ENCODE measurements at places on chromosomes 7 and 10.

DNA sequence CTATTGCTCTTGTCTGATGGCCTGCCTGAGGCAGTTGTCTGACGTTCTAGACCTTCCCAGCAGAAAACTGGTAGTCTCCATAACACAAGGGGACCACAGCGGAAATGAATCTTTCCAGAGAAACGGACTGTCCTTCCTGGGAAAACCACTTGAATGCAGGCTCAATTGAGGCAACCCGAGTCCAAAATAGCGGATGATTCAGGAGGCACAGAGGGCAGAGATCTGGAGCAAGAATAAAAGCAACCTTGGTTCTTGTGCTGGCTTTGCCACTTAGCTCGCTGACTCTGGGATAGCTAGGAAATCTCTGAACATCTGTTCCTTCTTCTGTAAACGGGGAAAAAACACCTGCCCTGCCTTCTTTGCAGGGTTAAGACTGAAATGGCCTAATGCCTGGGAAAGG is 178.8 kb downstream of the NEURL1 start:
- no peak for DNase-seq

GRCh38 chr7:50266635-50267386 is 37.7 kb upstream of the IKZF1 start:
- DNase-seq: no peak

DNA sequence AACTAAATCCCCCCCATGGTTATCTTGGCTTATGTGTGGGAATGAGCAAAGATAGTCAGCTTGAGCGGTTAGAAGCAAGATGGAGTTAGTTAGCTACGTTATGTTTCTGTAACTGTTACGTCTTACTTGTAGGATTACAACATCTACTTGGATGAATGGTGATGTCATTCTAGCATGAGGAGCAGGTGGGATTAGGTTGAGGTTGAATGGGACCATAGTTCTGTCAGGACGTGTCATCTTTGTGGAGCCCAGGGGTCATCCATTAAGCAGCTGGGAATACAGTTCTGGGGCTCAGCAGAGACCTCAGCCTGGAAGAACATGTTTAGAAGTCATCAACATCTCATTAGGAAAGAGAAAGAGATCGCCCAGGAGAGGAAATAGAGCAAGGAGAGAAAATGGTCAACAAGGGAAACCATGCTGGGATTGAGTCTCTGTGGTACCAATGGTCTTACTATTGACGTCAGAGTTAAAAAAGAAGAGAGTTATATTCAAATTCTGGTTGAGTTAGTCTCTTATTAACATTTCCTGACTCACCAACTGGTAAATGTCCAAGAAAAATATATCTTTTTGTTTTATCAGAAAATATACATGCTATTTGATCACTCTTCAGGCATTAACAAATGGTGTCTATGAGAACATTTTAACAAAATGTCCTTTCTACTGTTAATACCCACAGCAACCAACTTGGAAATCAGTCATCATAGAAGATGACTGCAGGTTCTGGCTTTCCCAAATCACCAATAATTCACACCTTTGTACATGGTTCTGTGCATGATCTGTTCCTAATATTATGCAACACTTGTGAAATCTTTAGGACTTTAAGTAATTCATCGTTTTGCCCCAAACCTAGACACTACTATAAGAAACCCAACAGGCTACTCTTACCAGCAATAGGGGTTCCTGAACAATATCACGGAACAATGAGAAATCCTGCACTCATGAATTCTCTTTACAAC is 96.9 kb downstream of the KIAA1217 start:
- DNase-seq: no peak

GRCh38 chr10:18397906-18398305 is 253.5 kb downstream of the NSUN6 start:
- DNase-seq: no peak

GRCh38 chr10:48383393-48383792 is 76.9 kb downstream of the MAPK8 start:
- DNase-seq: no peak

GRCh38 chr10:116410351-116410750 is 17.3 kb upstream of the PNLIPRP3 start:
- DNase-seq: no peak

GRCh38 chr10:51326174-51326573 is 251.9 kb downstream of the PRKG1 start:
- DNase-seq: no peak

DNA sequence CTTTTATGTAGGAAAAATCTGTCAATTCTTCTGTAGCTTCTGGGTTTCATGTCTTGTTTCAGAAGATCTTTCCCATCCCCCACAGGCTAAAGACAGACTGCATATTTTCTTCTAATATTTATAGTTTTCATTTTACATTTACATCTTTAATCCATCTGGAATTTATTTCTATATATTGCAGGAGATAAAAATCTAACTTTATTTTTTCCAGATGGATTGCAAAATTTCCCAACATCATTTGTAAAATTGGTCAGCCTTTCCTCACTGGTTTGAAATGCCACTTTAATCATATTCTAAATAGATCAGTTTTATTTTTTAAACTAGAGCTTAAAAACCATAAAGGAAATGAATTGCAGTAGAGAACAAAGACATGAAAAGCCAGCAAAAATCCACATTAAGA is 46.9 kb downstream of the TMEM26 start:
- no peak for DNase-seq

GRCh38 chr10:33927347-33927746 is 592.9 kb upstream of the NRP1 start:
- DNase-seq: no peak

GRCh38 chr7:75667938-75668337 is 70.8 kb downstream of the HIP1 start:
- no peak for DNase-seq

DNA sequence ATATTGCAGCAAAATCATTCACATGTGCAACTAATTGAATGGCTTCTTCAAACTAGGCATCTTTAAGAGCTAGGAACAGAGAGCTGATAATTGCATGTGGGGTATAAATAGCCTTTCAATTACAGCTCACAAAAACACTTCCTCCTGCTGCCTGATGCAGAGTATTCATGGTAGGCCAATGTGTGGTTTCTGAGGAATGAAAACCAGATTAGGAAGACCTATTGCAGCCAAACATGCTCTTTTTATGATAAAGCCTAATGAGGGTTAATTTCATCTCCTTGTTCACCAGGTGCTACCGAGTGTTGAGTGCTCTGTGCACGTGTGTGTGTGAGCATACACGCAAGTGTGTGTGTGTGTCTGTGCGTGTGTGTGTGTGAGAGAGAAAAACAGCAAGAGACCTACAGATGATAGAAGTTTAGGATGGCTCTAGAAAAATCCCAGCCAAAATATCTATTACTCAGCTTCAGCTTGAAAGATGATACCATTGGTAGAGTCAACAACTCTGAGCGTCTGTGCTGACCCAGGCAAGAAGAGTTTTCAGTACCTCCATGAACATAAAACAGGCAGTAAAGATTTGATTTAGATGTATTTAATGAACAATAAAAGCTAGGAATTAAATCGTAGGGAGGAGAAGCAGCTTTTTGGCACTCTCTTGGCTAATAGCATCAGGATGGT is 448.5 kb upstream of the ANKRD30A start:
- DNase-seq: no peak

DNA sequence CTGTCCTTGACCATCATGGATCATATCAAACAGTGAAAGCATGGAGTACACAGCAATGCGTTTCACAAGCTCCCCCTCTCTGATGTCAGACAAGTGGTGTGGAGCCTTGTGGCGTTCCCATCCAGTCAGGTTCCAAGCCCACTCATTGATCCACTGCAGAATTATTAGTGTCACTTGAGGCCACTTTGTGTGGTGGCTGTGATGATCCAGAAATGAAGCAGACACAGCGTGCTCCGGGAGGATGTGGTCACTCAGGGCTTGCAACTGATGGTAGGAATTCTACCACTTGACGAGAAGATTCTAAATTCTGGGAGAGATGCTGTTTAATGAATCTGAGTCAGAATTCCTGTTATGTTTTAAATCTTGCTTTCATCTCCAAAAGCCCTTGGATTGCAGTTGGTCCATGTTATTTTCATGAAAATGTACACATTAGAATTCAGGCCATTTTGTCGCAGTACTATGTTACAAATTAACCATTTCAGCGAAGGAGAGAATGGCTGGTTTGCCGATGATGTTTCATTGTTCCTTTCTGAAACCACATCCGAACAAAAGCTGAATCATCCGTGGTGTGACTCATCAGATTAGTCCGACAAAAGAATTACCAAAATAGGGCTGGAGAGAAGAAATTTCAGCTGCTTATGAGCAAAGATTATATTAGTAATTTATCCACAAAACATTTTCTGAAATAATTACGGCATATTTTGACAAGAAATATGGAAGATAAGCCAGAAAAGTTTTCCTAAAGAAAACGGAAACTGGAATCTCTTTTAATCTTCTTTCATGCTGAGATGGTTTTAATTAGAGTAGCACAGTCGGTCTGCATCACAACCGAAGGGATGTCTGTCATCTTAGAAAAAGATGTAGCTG is 48.1 kb downstream of the INSYN2A start:
- no peak for DNase-seq

DNA sequence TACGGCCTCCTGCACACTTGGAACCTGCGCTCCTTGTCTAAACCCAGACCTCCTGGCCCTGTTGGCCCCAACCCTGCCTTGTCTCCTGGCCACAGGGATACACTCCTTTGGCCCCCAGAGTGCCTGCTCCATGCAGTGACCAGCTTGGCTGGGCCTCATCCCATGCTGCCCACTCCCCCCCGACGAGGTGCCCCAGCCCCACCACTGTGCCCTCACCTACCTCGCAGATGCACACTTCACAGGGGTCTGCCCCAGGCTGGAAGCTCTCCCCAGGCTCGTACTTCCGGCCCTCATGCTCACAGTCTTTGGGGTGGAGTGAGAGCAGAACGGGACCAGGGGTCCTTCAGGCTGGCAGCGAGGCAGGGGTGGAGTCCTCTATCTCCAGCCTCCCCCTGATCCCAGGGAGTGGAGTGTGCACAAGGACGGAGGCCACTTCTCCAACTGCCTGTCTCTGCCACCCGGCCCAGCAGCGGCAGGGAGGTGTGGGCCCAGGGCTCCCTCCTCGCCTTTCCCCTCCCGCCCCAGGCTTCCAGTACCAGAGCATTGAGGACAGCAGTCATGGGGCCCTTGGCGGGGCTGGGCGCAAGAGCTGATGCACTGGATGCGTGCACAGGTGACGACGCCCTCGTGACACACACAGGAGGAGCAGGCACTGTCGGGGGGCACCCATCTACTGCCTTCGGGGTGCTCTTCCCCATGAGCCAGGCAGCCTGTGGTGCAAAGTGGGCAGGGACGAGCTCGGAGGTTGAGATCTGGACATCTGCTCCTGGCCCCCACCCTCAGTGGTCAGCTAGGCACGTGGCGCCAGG is 22.1 kb downstream of the ATP6V1F start:
- DNase-seq: no peak

DNA sequence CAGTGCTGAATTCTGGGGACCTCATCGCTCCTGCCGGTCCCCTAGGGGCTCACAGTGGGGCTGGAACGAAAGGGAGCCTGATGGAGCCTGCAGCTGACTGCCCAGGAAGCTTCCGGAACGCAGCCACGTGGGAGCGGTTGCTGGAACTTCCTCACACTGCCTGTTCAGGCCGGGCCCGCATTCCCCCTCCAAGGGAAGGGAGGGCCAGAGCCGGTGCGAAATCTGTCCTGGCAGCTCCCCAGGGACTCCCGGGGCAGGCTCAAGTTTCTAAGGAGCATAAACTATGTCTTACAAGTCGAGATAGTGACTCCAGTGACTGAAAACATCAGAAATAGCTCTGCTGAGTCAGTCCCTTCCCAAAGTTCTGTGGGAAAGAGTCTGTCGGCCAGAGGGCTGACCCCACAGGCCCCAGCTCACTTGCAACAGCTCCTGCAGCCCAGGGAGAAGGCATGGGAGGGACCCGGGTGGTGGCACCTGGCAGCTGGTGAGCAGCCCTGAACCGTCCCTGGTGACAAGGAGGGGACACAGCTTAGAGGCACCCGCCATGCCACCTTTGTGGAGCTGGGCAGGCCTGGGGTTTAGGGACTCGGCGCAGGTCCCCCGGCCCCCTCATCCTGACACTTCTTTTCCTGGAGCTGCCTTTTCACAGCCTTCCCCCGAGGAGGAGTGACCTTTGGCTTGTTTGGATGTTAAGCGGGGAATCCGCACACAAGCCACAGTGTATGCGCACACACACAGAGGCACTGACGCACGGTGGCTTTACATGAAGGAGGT is 47.6 kb downstream of the PDGFA start:
- no peak for DNase-seq

DNA sequence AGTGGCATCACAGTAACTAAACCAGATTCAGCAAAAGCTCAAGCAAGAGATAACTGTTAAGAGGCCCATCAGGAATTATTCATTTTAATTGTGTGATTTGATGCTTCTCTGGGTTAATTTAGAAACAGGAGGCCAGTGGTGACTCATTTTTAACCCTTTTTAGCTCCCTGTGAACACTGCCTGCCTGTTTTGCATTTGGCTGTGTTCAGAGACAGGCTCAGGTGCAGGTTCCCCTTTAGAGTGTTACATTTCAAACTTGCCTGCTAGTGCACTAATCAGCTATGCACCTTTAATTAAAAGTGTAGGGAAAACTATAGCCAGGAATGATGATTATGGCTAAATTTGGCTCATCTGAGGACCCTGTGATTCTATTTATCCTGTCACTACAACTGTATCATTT is 6.5 kb downstream of the STAMBPL1 start:
- no peak for DNase-seq

- DNase-seq: no peak
These were observed 206.7 kb upstream of the KCTD7 start for GRCh38 chr7:66421830-66422475.

GRCh38 chr7:17633067-17633466 is 307.2 kb downstream of the SNX13 start:
- no peak for DNase-seq

GRCh38 chr7:147438216-147438615 is 1152.3 kb upstream of the C7orf33 start:
- no peak for DNase-seq

Measured in DMS 273 treated with DMSO at 0.1 percent for 48 hours (cell line).